ENCODE measurements at places on chromosomes 2 and 18.

- DNase-seq: no peak
- H3K4me3 ChIP-seq: no peak overlapping the region
- peaks cover 24% of the 10 kb centered on the region for H3K4me1 ChIP-seq
- H3K27ac ChIP-seq: no peak overlapping the region
- no peaks in the 10 kb centered on the region for H3K27me3 ChIP-seq
- H3K36me3 ChIP-seq: no peaks in the 10 kb centered on the region
Measured at GRCh38 chr2:217729421-217730053, 273.3 kb downstream of the TNS1 start.

DNA sequence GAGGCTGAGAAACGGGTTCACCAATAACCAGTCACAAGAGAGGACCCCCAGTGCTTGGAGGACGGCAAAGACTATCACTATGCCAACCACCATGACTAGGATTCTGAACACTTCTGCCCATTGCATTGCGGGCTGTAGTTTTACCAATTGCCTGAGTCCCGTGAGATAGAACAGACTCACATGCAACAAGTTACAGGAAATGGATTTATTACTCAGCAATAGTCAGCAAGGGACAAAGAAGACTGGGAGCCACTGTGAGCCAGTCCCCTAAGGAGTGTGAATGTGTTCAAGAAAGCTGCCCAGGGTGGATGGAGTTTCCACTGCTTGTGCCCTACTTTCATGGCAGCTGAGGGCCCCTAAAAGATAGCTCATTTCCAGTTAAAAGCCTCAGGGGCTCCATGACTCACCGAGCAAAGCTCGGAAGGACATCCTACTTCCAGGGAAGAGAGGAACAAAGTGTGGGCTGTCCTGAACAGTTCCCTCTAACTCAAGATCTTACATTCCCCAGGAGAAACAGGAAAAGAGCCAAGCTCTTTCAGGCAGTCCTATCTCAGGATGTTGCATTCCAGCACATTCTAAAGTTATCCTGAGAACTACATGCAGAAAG lies 54.4 kb downstream of the SLC4A3 start:
- H3K36me3 ChIP-seq: no peaks in the 10 kb centered on the region
- H3K27ac ChIP-seq: no peak overlapping the region
- no peak for DNase-seq
- H3K4me3 ChIP-seq: no peak overlapping the region

DNA sequence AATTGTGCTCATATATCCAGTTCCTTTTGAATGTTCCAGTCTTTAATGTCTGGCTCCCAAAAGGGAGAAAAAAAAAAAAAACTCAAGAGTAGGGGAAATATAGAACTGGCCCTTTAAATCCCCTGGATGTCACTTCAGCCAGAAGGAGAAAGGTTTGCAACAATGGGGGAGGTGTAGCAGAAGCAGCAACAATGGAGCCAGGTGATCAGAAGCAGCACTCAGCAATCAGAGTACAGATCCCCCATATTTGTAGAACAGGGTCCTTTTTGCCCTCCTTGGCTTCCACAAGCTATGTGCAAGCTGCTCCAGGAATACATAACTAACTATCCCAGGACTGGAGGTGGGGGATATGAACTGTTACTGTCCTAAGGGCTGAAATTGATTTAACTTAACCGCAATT lies 25.8 kb upstream of the ZNF397 start:
- H3K27ac ChIP-seq: no peak overlapping the region
- no peaks in the 10 kb centered on the region for H3K27me3 ChIP-seq
- H3K4me3 ChIP-seq: no peak overlapping the region
- DNase-seq: no peak
- H3K36me3 ChIP-seq: no peaks in the 10 kb centered on the region

- DNase-seq: no peak
- no peak overlapping the region for H3K4me3 ChIP-seq
- peaks cover 4% of the 10 kb centered on the region for H3K4me1 ChIP-seq
Measured at GRCh38 chr2:9939587-9940485, 11.7 kb upstream of the GRHL1 start.

GRCh38 chr18:12428923-12429322 lies 21.2 kb downstream of the PRELID3A start:
- peaks cover 5% of the 10 kb centered on the region for H3K36me3 ChIP-seq
- no peaks in the 10 kb centered on the region for H3K27me3 ChIP-seq
- no peak overlapping the region for H3K27ac ChIP-seq
- DNase-seq: no peak
- no peak overlapping the region for H3K4me3 ChIP-seq
- H3K4me1 ChIP-seq: peaks cover 7% of the 10 kb centered on the region

DNA sequence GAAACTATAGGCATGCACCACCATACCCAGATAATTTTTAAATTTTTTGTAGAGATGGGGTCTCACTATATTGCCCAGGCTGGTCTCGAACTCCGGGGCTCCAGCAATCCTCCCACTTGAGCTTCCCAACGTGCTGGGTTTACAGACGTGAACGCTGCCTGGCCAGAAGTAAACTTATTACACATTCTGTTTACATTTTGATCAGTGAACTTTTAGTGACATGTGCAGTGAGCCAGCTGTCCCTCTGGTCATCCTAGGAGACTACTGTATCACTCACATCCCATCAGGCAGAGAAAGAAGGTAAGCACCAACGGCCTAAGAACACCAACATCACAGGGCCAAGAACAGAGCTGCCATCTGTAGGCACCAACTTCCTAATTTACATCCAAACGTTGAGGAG lies 22.2 kb downstream of the NDUFA10 start:
- no peaks in the 10 kb centered on the region for H3K27me3 ChIP-seq
- H3K36me3 ChIP-seq: peaks cover 48% of the 10 kb centered on the region
- DNase-seq: no peak
- H3K27ac ChIP-seq: no peak overlapping the region
- no peaks in the 10 kb centered on the region for H3K4me1 ChIP-seq

DNA sequence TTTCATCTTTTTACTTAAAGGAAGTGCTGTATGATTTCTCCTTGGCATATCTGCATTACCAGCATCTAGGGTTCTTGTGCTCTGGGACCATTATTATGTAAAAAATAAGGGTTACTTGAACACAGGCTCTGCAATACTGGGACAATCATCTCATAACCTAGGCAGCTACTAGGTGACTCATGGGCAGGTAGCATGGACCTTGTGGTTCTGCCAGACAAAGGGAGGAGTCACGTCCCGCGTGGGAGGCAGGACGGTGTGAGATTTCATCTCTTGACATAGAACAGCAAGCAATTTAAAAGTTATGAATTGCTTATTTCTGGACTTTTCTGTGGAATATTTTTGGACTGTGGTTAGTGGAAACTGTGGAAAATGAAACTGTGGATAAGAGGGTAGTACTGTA lies 34.1 kb downstream of the ASAP2 start:
- H3K27ac ChIP-seq: no peak overlapping the region
- no peaks in the 10 kb centered on the region for H3K4me1 ChIP-seq
- no peak for DNase-seq
- H3K36me3 ChIP-seq: no peaks in the 10 kb centered on the region

- H3K27ac ChIP-seq: no peak overlapping the region
- H3K36me3 ChIP-seq: peaks cover 11% of the 10 kb centered on the region
- no peak overlapping the region for H3K4me3 ChIP-seq
- H3K27me3 ChIP-seq: no peaks in the 10 kb centered on the region
- peaks cover 12% of the 10 kb centered on the region for H3K4me1 ChIP-seq
Measured at GRCh38 chr2:197958592-197959150, 154.3 kb downstream of the PLCL1 start.

DNA sequence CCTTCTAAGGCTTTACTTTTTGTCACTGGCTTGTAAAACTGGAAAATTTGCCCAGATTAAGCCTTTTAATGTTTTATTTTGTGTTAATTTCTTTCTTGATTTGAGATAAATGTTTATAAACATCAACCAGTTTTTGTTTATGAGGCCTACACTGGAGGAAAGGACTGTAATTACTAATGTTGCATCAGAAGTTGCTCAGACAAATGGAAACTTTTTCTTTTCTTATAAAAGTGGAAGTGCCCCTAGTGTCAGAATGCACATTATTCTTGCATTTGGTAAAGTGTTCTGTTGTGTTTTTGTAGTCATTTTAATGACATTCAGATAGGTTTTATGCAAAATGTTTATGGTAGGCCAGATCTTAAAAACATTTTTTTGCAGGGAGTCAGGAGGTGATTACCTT lies 25.3 kb downstream of the LCLAT1 start:
- peak overlapping the region; percentile 62 for H3K27ac ChIP-seq
- DNase-seq: no peak
- no peak overlapping the region for H3K4me3 ChIP-seq

- no peak overlapping the region for H3K4me3 ChIP-seq
- H3K27me3 ChIP-seq: no peaks in the 10 kb centered on the region
- DNase-seq: no peak
- peaks cover 11% of the 10 kb centered on the region for H3K36me3 ChIP-seq
- H3K4me1 ChIP-seq: peaks cover 23% of the 10 kb centered on the region
Measured at GRCh38 chr18:58754544-58755068, 83.3 kb downstream of the MALT1 start.

- H3K36me3 ChIP-seq: no peaks in the 10 kb centered on the region
- no peak for DNase-seq
Measured at GRCh38 chr2:122478771-122479170, 723.3 kb downstream of the TSN start.

GRCh38 chr2:206158563-206159345 lies 490 bp downstream of the NDUFS1 start:
- no peak for DNase-seq
- peak overlapping the region; percentile 88 for H3K4me3 ChIP-seq
- no peaks in the 10 kb centered on the region for H3K27me3 ChIP-seq
- H3K36me3 ChIP-seq: peaks cover 55% of the 10 kb centered on the region
- peak overlapping the region; percentile 87 for H3K27ac ChIP-seq

- H3K4me3 ChIP-seq: peak overlapping the region; percentile 93
- peaks cover 2% of the 10 kb centered on the region for H3K36me3 ChIP-seq
- DNase-seq: no peak
- H3K4me1 ChIP-seq: peaks cover 32% of the 10 kb centered on the region
- H3K27ac ChIP-seq: no peak overlapping the region
Measured at GRCh38 chr2:108536133-108536780, 2.0 kb downstream of the LIMS1 start.

DNA sequence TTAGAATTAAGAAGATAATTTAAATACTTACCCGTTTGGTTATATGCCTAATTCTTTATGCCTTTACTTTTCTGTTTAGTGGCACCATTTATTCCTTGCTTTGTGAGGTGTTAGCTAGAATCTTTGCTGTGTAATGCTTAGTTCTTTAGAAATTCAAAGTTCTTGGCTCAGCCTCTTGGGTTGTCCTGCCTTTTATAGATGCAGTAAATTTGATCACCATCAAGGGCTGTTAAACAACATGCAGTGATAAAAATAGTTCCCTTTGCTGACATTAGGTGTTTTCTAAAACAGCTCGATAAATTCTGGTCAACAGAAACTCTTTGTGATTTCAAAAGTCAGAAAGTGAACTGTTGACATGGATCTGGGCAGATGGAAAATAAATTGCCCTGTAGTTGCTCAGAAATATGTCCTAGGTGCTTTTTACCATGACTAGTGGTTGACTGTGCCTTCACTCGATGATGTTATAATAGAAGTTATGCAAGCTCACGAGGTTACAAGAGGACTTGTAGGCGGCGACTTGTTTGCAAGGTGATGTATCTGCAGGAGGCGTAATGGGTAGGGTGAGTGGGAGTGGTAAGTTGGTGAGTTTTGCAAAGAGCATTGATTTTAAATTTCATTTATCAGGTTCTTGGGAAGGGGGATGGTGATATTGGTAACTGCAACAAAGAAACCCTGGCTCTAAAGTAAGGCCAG lies 52.1 kb downstream of the LRRTM1 start:
- H3K27me3 ChIP-seq: no peaks in the 10 kb centered on the region
- H3K4me3 ChIP-seq: no peak overlapping the region
- no peak for DNase-seq

GRCh38 chr2:2795438-2796091 lies 464.5 kb upstream of the MYT1L start:
- H3K4me1 ChIP-seq: no peaks in the 10 kb centered on the region
- H3K27ac ChIP-seq: no peak overlapping the region
- no peak for DNase-seq
- H3K4me3 ChIP-seq: no peak overlapping the region

DNA sequence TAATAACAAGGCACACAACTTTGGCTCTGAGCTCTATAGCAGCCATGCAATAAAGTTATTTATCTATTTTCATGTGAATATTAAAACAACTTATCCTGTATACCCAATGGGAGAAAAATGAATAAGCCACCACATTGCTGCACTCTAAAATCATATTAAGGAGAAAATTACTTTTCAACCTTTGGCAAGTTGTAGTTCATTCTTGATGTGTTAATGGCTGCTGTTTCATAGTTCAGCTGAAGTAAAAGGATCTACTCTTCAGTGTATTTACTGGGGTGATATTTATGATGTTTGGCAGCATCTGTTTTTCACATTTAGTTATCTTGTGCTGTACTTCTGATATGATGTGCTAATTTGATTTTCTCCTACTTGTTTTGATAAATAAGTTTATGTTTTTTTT lies 71.8 kb downstream of the TMEFF2 start:
- no peak overlapping the region for H3K27ac ChIP-seq
- no peak overlapping the region for H3K4me3 ChIP-seq
- no peak for DNase-seq
- no peaks in the 10 kb centered on the region for H3K4me1 ChIP-seq

GRCh38 chr2:30608643-30609042 lies 161.6 kb downstream of the LCLAT1 start:
- DNase-seq: no peak
- H3K27ac ChIP-seq: no peak overlapping the region
- peaks cover 5% of the 10 kb centered on the region for H3K4me1 ChIP-seq

GRCh38 chr2:23414871-23415270 lies 29.9 kb downstream of the KLHL29 start:
- H3K36me3 ChIP-seq: no peaks in the 10 kb centered on the region
- no peaks in the 10 kb centered on the region for H3K27me3 ChIP-seq
- H3K4me1 ChIP-seq: no peaks in the 10 kb centered on the region
- no peak for DNase-seq

GRCh38 chr2:16950436-16950835 lies 284.8 kb upstream of the CYRIA start:
- no peak for DNase-seq
- no peak overlapping the region for H3K4me3 ChIP-seq
- no peaks in the 10 kb centered on the region for H3K4me1 ChIP-seq
- no peaks in the 10 kb centered on the region for H3K36me3 ChIP-seq
- peaks cover 1% of the 10 kb centered on the region for H3K27me3 ChIP-seq

DNA sequence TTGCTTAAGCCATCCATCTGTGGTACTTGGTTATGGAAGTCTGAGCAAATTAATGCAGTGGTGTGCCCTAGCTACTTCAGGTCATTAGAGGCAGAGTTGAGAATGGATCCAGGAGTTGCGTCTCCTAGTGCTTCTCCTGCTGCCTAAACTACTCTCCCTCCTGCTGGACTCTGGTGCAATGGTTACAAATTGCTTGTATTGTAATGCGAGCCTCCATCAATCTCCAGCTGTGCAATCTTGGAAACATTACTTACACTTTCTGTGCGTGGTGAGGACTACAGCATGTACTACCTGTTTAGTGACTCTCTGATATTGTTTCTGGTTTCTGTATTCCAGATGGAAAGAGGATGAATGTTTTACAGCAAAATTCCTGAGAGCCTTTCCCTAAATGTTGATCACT lies 119.0 kb upstream of the CYRIA start:
- no peak overlapping the region for H3K27ac ChIP-seq
- no peaks in the 10 kb centered on the region for H3K36me3 ChIP-seq

GRCh38 chr2:200174433-200175216 lies 131.9 kb upstream of the SPATS2L start:
- no peak overlapping the region for H3K27ac ChIP-seq
- H3K36me3 ChIP-seq: no peaks in the 10 kb centered on the region
- no peak for DNase-seq

- no peak overlapping the region for H3K27ac ChIP-seq
- DNase-seq: no peak
- H3K4me1 ChIP-seq: peaks cover 23% of the 10 kb centered on the region
- no peaks in the 10 kb centered on the region for H3K27me3 ChIP-seq
Measured at GRCh38 chr18:9594823-9595596, 19.3 kb downstream of the PPP4R1 start.

Data from activated naive CD8-positive, alpha-beta T cell treated with anti-CD3 and anti-CD28 coated beads, Interleukin-2, amount 50 U/mL, for 24 hours (primary cell).